ENCODE measurements at places on chromosomes 1 and 21.

GRCh38 chr1:232188318-232188717, 441.6 kb downstream of the SIPA1L2 start:
- DNase-seq, result no peak

GRCh38 chr1:61227857-61228550, 145.6 kb downstream of the NFIA start:
- DNase-seq, result peak; percentile 31

GRCh38 chr1:25253911-25254310, 6.7 kb upstream of the RSRP1 start:
- DNase-seq, result no peak

DNA sequence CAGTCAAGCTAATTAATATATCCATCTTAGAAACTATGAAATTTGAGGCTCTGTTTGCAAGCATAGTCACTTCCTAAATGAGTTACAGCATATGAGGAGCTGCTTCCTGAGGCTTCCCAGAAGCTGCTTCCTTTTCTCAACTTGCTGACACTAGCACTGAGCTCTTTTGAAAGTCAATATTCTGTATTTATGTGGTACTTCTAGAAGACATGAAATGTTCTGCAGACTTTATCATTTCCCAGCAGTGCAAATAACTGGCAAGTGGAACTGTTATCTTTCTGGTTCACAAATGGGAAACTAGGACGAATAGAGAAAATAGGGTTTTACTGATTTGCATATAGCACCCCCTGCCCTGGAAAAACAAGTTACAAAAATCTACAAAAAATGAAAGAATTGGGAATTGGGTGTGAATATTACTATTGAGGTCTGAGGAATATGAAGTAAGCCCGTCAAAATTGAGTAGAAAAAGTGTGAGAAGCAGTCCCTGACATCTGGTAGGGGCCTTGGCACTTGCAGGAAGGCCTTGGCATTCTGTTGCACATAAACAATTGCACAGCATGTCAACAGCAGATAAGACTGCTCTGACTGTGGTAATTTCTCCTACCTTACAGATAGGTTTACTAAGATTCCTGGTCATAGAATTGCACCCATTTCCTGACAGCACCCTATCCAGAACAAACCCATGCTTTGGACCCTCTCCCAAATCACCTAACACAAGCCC, 7.1 kb downstream of the GIPC2 start:
- DNase-seq, result no peak

DNA sequence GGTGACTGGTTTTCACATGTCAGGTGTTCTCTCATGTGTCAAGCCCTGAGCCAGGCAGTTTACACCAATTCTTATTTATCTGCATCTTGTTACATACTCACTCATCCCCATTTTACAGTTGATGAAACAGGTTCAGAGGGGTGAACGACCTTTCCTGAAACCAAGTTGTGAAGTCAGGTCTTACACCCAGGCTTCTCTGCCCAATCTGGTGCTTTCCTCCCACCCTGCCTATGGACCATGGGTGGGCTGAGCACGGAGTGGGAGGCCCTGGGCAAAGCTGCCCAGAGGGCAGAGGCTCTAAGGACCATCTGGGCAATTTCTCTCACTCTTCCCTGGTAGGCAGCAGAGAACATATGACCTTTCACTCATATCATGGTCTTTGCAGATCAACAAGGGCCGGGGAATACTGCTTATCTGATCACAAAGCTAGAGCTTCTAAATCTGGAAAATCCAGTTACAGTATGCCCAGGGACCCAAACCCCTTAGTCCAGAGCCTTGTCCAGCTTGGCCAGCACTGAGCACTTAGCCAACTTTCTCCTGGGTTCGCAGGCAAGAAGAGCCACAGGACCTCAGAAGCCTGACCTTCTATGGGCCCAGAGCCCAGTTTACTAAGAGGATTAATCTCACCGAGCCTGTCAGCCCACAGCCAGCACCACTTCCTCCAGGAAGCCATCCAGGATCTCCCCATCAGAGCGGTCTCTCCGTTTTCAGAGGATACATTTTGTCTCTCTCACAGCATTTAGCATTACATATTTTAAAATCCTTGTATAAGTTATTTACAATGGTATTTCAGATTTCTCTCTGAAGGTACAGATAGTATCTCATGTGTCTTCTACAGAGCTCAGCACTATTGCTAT, 16.0 kb upstream of the TTC39A start:
- DNase-seq, result no peak

- peak; percentile 10 for DNase-seq
These were observed 5.6 kb upstream of the POFUT2 start for GRCh38 chr21:45293220-45293725.

DNA sequence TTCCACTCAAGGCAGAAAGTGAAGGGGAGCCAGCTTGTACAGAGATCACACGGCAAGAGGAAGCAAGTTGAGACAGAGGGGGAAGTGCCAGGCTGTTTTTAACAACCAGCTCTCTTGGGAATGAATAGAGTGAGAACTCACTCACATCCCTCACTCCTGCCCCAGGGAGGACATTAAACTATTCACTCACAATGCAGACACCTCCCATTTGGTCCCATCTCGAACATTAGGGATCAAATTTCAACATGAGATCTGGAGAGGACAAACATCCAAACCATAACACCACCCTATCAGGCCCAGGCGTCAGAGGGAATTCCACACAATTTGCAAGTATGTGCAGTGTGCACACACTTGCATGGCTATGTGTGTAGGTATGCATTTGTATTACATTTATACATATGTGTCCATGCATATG, 62.7 kb downstream of the DMAP1 start:
- no peak for DNase-seq

DNA sequence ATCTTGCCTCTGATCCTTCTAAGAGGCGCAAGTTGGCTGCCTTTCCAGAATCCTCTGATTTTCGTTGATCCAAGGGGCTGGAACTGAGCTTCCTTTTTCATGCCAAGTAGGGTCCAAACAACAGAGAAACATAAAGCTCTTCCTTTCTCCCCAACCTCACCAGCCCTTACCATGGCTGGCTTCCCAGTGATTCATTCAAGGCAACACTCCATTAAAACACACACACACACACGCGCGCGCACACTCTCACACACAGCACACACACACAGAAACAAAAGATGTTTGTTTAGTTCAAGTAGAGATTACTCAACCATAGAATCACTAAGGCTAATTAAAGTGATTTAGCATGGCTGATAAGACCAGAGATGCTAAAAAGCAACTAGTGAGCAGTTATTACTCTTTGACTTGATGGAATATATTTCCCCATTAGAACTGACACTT, 13.0 kb upstream of the GUCA2A start:
- DNase-seq, result no peak

- no peak for DNase-seq
These were observed 27.6 kb upstream of the SLAMF1 start for GRCh38 chr1:160674415-160674814.

DNA sequence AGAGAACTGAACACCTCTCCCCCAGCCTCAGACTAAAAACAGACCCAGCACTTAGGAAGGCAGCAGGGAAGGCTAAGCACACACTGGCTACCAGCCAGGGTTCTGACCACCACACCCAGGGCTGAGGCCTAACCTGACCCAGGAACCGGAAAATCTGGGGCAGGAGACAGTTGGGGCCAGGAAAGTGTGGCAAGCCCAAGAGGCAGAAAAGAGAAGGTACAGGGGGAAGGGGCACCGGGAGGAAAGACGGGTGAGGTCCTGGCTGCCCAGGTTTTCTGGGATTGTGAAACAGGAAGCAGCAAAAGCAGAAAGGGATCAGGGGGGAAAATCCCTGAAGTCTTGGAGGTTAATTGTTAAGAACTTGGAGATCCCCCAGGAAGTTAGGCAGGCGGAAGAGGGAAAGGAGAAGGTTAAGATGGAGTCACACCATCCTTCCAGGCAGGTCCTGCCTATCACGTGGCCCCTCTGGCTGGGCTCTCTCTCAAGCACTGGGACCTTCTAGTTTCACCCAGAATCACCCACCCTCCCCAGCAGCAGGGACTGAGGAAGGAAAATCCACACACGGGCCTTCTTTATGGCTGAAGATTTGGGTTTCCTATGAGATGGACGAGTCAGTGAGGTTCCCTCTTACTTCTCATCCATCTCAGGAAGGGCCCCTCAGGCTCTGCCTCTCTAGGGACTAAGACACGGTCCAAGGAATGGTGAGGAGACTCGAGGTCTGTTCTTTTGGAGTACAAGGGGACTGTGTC, 2.6 kb downstream of the HDGF start:
- no peak for DNase-seq

DNA sequence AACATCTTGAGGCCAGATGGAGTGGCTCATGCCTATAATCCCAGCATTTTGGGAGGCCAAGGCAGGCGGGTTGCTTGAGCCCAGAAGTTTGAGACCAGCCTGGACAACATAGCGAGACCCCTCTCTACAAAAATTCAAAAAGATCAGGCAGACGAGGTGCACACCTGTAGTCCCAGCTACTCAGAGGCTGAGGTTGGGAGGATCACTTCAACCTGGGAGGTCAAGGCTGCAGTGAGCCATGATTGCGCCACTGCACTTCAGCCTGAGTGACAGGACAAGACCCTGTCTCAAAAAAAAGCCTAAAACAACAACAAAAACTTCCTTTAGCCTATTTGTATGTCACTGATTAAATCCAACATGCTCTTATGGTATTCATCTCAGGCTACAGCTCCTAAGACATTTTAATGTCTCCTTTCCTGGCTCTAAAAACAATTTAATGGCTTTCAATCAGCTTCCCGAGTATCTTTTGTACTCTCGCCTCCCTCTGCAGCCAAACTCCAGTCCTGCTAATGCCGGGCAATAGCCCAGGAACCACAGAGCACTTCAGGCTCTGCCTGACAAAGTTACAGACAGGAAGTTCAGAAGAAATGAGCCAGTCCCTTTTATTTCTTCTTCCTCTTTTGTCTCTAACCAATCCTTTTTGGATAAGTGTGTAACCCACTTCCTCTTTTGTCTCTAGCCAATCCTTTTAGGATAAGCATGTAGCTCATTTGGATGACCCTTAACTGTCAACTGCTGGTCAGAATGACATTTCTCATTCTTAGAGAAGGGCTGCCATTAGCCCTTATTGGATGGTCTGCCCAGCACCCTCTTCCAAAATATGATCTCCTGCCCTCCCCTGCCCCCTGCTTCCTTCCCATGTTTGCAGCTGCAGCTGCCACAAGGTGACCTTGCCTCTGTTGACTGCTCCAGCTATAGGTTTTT, 6.6 kb upstream of the DOP1B start:
- DNase-seq, result no peak

DNA sequence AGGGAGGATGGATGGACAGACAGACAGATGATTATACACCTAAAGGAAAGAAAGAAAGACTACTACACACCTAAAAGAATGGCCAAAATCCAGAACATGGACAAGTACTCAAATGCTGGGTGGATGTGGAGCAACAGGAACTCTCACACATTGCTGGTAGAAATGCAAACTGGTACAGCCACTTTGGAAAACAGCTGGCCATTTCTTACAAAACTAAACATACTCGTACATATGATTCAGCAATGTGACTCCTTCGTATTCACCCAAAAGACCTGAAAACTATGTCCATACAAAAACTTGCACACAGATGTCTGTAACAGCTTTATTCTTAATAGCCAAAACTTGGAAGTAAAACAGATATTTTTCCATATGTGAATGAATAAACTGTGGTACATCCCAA, 51.3 kb downstream of the PRPF38A start:
- no peak for DNase-seq

DNA sequence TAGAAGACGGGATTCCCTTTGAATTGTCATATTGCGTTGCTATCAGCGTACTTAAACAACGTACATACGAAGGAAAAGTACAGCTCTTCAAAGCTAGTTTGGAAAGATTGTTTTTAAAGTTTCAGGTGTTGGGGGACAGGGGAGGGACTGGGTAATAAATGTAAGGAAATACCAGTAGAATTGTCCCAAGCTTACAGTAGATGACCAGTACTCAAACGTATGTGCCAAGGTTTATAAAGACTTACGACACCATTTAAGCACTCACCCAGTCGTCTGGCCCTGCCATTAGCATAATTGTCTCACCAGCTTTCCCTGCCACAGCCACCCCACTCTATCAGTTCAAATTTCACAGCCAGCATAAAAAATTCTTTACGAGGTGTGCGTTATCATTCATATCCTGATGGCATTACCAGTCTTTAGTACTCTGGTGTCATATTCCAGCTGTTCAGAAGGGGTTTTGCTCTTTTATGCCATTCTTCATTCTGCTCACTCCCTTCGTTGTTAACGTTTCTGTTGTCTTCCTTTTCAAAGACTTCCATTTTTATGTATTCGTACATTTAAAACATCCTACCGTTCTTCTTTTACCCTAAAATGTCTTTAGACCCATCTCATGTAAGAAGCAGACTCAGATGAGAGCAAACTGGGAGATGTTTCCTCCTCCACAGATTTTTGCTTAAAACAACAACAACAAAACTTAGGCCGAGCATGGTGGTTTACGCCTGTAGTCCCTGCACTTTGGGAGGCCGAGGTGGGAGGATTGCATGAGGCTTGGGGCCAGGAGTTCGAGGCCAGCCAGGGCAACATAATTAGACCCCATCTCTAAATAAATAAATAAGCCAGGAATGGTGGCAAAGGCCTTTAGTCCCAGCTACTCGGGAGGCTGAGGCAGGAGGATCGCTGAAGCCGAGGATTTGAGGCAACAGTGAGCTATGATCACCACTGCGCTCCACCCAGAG, 1.0 kb upstream of the HP1BP3 start:
- no peak for DNase-seq

DNA sequence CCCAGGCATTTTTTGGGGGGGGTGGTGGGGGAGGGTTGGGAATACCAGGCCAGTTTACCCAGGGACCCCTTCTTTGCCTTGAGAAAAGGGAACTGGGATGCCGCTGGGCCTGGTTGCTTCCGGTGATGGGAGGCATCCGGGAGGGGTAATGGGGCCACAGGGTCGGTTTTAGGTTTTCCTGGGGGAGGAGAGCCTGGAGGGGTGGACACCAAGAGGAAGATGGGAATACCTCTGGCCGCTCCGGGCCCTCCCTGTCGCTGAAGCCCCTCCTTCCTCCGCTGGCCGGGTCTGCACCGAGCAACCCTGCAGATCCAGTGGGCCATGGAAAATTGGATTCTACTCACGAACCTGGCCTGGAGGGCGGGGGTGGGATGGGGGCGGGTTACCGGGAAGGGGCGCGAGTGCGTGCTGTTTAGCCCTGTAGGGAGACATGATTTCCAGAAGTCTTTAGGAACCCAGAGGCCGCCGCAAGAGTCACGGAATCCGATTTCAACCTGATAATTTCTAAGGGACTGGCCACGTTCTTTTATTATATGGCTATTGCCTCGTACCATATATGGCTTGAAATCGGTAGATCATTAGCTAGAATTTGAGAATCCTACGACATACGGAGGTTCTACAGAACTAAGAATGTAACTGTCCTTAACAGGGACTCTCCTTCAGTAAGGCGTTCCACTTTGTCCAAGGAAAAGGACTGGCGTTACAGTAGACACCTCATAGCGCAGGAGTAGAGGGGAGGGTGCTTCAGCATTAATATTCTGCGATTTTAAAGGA, 749 bp downstream of the AKIRIN1 start:
- DNase-seq, result peak; percentile 36

- DNase-seq, result peak; percentile 58
These were observed 1.9 kb downstream of the TAGLN2 start for GRCh38 chr1:159923203-159924024.

DNA sequence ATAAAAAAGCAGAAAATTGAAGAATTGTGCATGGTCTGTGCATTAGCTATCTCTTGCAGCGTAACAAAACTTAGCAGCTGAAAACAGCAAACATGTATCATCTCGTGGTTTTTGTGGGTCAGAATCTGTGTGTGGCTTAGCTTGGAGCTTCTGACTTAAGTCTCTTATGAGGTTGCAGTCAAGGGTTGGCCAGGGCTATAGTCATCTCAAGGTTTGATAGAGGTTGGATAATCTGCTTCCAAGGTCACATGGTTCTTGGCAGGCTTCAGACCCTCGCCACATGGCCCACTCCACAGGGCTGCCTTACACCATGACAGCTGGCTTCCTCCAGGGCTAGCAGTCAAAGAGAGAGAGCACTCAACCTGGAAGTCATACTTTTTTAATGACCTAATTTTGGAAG, 35.9 kb downstream of the CNST start:
- peak; percentile 27 for DNase-seq

GRCh38 chr1:12100071-12100470, 37.0 kb downstream of the TNFRSF8 start:
- no peak for DNase-seq
